ENCODE measurements at places on chromosomes 4 and X.

- no peak for DNase-seq
Measured at GRCh38 chr4:53654300-53654758, 63.0 kb upstream of the LNX1 start.

DNA sequence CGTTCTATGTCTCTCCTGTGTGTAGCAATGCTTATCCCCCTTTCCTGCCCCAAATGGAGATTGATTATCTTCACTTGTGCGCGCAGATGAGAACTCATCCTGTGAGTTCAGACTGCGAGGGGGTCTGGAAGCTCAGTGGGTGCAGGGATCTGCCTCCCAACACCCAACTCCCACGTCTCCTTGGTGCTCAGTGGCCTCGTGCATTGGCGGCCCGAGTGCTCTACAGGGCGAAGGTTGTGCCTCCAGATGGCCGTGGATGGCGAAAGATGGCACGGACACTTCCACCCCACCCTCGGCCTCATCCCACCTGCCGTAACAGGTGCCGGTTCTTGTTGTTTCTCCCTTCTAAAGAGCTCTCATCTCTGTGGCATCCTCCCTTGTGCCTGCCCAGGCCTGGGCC is 45.1 kb upstream of the SORCS2 start:
- no peak for DNase-seq

DNA sequence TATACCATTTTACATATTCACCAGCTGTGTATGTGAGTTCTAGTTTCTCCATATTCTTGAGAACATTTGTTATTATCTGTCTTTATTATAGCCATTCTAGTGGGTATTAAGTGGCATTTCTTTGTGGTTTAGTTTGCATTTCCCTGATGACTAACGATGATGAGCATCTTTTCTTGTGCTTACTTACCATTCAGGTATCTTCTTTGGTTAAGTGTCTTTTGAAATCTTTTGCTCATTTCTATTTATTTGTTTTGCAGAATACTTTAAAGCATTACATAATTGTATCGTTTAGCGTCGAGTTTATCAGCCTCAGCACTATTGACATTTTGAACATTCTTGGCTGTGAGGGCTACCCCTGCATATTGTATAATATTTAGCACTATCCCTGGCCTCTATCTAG is 85.4 kb downstream of the FRMPD4 start:
- DNase-seq = no peak

- DNase-seq = no peak
Measured at GRCh38 chr4:13701937-13702446, 74.5 kb upstream of the BOD1L1 start.

- DNase-seq = no peak
Measured at GRCh38 chr4:142085513-142086292, 449.3 kb downstream of the IL15 start.

DNA sequence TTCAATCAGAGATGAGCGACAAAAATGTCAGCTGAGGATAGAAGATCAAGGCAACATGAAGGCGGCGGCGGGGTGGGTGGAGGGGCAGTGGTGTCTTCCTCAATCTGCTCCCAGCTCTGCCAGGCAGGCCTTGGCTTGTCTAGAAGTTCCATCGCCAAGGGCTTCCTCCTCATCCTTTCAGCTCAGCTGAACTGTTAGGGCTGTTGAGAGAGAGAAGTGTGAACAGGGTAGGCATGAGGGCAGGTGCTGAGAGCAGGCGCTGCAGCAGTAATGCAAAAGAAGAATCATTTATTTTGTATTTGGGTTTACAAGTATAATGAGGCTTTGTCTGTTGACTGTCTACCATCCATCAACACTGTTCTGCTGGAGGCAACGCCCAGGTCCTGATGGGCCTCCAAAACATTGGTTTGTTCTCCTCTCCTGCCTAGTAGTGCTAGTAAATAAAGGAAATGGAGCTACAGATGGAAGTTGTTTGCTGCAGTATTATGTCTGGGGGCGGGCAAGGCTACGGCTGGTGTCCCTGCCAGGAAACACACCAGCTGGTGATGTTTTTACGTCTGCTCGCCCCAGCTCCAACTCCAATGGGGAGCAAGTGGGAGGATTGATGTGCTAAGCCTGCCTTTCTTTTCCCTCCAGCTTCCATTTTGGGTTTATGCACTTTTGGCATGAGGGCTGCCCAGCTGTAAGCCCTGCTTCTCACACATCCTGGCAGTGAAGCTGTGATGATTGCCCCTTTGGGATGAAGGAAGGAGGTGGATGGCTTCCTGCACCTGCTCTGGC is 139.4 kb upstream of the BOD1L1 start:
- no peak for DNase-seq

- no peak for DNase-seq
Measured at GRCh38 chr4:124777007-124777406, 64.5 kb upstream of the ANKRD50 start.

GRCh38 chrX:135003876-135004623 is 13.3 kb downstream of the SMIM10 start:
- peak; percentile 93 for DNase-seq

DNA sequence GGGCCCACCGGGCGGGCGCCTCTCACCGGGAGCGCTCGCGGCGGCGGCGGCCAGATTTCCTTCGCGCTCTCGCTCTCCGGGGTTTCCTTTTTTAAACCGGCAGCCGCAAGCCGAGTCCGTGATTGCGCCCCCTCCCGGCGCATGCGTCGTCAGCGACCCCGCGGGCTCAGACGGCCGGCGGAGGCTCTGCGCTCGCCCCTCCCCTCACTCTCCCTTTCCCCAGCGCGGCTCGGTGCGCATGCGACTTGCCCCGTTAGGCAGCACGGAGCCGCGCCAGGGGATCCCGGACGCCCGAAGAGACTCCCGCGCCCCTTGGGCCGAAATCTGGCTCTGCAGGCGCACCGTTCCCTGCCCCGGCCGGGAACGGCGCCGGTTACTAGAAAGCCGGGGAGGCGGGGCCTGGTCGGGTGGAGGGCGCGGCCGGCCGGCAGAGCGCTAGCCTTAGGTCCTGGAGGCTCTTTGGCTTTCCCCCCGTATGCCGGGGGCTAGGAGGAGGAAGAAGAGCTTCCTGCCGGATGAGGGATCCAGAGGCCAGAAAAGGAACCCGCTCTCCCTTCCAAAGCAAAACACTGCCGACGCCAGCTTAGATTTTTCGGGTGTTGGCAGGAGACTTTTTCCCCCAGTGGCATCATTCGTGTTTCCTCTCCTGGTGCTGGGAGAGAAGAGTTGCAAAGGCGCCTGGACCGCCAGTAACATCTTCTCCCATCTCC is at the start of gene CLOCK:
CLOCK (minus strand) TSS at position 154 of the 710 bp plus-strand sequence. CDS start 64,124 bp downstream, outside the sequence.
- peak; percentile 80 for DNase-seq

DNA sequence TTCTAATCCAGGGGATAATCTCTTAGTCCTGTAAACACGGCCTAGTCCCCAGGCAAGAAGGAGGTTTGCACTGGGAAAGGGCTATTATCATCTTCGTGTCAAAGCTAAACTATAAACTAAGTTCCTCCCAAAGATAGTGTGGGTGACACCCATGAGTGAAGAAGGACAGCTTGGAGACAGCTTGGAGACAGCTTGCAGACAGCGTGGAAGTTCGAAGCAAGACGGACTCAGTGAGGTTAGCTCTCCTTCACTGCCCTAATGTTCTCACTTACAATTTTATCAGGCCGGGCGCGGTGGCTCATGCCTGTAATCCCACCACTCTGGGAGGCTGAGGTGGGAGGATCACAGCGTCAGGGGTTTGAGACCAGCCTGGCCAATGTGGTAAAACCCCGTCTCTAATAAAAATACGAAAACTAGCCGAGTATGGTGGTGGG is 19.2 kb upstream of the PLCXD1 start:
- no peak for DNase-seq

GRCh38 chr4:53962516-53963225 is 101.7 kb downstream of the CHIC2 start:
- DNase-seq = no peak

DNA sequence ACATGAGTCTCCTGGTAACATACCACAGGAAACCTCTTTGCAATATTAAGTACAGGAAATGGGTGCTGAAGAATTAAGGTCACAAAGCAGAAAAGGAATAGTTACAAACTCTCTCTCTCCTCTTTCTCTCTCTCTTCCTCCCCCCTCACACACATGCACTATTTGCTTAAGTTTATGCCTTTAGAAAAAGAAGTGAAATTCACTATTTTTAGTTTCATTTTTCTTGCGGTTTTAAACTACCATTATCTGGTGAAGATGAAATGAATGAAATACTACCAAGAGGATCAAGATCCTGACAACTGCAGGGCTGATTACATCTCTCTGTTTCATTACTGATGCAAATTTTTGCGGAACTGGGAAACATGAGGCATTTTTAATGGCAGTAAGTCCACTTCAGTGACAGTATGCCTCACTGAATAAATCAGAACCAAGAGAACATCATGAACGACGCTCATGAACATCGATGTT is 64.3 kb upstream of the FTHL17 start:
- DNase-seq = no peak

- DNase-seq = peak; percentile 39
Measured at GRCh38 chr4:121252224-121252806, 88.2 kb upstream of the TNIP3 start.

DNA sequence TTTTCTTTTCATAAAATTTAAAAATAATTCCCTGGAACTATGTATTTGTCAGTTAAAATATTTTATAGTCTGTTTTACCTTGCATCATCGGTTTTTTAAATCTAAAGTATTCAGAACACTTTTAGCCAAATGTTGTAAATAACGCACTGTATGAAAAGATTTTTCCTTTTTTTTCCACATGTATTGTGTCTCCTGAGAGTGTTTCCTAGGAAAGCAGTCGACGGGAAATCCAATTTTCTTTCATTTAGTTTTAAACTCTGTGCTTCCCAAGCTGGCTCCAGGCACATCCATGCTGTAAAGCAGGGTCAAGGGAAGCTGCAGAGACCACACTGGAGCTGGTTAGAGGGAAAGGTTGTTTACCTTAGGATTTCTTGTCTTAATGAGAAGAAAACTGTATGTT is 1724.3 kb upstream of the TENM3 start:
- no peak for DNase-seq

GRCh38 chr4:112370466-112370865 is 73.3 kb downstream of the ALPK1 start:
- no peak for DNase-seq

DNA sequence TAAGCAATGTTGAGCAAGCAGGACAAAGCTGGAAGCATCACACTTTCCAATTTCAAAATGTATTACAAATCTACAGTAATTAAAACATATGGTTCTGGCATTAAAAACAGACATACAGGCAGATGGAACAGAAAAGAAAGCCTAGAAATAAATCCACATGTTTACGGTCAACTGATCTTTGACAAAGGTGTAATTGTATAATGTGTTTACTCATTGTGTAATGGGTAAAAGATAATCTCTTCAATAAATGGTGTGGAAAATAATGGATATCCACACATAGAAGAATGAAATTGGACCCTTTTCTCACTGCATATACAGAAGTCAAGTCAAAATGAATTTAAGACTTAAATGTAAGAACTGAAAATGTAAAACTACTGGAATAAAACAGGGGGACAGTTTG is 394.2 kb downstream of the ANKRD50 start:
- peak; percentile 10 for DNase-seq

DNA sequence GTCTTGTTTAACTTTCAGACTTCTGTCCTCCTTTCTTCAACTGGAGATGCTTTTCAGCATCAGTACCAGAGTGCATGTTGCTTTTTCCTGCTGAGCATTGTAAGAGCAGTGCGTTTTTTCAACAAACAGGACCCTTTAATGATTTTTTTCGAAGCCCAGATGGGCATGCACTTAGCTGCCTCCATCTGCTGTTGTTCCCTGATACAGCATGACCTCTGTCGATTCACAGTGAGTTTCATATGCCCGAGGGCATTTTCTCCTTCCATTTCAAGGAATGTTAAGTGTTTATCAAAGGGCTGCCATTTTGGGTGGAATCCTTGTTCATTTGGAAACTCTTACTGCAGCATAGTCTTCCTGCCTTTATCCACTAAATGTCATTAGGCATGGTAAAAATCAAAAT is 428.6 kb downstream of the DTHD1 start:
- DNase-seq = no peak
